ENCODE measurements at places on chromosomes 2 and 18.

DNA sequence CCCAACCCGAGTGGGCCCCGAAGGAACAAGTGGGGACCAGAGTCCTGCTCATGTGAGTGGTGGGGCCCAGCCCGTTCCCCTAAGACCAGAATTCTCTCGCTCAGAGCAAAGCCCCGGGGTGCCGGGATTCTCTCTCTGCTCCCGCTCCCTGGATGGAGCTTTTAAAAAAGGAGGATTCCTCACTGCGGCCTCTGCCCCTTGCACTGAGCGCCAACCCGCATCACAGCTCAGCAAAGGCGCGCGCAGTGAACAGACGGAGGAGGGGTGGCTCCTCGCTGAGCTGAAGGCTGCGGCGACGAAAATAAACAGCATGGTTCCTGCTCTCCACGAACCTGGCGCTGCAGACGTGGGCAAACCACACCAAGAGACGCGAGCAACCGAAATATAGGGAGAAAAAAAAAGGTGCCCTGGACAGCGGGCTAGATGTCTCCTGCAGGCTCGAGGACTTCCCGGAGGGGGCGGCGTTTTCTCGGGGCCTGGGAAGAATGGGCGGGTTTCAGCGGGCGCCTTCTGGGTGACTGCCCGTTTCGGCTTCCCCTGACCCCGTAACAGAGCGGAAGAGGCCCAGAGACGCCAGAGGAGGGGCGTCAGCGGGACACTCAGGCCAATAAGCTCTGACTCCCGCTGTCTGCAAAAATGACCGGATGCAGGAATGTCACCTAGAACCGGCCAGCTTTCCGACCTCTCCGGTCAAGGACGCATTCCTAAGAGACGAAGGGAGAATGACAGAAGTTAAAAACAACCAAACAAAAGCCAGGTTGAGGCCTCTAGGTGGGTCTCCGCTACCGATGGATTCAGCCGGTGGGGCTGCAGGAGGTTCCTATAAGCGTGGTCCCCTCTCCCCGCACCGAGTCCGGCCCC, 819 bp upstream of the KLF11 start:
- no peak for DNase-seq

GRCh38 chr2:178927173-178927572, 120.0 kb upstream of the TTN start:
- no peak for DNase-seq

- DNase-seq: no peak
Observed at GRCh38 chr2:160087854-160088745, 25.7 kb upstream of the PLA2R1 start.

DNA sequence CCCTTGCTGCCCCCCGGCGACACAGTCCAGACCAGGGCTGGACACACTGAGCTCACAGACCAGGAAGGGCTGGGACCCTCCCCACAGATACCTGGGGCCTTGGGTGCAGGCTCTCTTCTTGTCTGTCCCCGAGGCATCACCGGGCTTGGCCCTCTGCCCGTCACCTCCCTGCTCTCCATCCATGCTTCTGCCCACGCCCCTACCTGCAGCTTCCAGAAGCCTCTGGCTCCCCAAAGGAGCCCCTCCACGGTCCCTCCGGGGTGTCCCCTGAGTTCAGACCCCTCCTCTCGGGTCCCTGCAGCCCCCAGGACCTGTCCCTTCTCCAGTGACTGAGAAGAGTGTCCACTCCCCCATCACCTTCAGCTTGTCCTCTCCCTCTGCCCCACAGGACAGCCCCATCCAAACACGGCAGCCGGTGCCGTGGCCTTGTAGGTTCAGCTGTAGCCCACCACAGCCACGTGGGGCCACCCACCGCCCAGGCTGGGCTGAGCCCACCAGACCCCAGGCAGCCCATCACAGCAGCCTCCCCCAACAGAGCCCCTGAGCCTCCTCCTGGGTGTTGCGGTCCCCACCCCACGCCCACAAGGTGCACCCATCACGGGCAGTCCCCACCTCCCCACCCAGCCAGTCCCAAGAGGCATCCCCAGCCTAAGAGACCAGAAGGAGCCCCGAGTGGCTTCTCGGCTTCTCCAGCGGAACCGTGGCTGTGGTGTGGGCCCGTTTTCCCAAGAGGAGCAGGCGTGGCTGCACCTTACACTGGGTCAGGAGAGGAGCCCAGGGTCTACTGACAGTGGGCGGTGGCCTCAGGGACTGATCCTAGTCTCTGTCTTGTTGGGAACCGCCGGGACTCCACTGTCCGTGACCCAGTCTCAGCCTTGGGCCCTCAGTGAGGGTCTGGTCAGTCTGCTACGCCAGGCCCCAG, 53.1 kb downstream of the RAMP1 start:
- DNase-seq: no peak

DNA sequence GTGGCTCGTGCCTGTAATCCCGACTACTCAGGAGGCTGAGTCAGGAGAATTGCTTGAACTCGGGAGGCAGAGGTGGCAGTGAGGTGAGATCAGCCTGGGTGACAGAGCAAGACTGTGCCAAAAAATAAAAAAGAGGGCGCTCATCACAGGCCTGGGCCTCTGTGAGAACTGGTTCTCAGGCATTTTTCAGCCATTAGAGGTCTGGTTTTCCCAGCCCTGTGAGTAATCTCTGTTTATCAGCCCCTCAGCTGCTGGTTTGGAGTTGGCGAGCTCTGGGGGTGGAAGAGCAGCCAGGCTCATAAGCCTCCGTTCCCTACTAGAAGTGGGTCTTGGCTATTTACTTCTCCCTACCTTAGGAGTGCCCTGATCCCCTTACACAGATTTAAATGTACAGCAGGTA, 53.1 kb downstream of the CHRNA1 start:
- DNase-seq: no peak

GRCh38 chr2:26769089-26769761, 5.1 kb downstream of the SLC35F6 start:
- no peak for DNase-seq

- no peak for DNase-seq
Observed at GRCh38 chr2:60481257-60481656, 72.2 kb downstream of the BCL11A start.

DNA sequence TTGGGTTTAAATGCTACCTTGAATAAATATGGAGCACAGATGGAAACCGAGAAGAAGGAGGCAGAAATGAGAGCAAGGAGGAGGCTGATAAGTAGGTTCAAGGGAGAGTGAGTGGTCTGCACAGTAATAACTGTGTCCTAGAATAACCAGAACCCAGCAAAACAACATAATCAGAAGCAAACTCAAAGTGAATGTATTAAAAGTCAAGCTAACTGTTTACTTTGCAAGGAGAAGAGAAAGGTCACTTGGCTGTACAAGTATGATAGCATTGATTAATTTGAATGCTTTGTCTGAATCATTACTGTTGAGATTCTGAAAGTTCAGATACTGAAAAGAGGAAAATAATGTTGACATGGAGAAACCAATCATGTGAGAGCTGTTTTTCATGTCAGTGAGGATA, 258.8 kb downstream of the PLCL1 start:
- DNase-seq: no peak

DNA sequence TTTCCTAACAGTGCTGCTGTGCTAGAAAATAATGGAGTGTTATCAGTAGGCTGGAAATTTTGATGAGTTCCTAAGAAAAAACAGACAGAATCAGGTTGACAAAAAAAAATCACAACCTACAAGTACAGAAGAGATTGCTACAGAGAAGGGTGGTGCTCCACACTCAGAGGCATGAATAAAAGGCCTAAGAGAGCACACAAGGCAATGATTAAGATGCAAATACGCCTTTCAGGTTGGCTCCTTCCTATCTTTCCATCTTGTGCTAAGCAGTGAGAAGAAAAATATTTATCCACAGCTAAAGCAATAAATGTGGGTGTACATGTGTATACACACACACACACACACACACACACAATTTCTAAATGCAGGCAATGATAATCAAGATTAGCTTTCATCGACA, 130.6 kb upstream of the UBE2E3 start:
- no peak for DNase-seq

DNA sequence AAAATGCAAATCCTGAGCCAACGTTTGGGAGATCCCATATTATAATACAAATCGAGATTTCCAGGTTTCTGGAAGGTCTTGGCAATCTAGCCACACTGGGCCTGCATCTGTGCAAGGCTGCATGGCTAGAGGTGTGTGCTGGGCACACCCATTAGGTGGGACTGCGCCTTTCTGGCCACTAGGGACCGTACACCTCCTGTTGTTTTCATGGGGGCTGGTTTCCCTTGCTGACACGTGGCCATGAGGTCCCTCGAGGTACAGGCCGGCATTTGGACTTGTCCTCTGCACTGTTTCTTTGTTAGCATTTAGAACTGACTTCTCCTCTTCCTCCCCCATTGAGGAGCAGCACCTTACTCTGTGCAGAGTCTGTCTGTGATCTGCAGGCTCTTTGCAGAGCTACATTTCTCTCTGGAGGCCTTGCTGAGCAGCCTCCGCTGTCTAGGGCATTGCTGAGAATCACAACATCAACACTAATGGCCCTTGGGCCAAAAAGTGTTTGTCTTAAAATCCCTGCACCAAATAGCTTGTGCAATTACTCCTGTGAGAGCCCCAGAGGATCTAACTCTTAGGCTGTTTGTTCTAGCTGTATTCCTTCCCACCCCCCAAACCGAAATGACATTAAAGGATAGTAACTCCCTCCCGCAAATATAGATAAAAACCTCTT, 131.2 kb downstream of the NEDD4L start:
- no peak for DNase-seq

DNA sequence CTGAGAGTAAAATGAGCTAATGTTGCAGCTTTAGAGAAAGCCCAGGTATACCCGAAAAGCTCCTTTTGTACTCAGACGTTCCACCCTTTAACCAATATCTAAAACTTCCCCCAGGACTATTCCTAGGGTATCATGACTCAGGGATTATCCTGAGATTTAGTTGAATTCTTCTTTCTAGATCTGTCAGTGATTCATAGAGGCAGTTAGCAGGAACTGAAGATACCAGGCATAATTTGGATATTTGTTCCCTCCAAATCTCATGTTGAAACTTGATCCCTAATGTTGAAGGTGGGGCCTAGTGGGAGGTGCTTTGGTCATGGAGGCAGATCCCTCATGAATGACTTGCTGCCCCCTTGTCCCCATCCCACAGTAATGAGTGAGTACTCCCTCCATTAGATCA, 161.2 kb upstream of the LRP1B start:
- DNase-seq: no peak

GRCh38 chr2:39156107-39156506, 35.3 kb upstream of the SOS1 start:
- DNase-seq: no peak
